ENCODE measurements at places on chromosomes 16 and 17.

DNA sequence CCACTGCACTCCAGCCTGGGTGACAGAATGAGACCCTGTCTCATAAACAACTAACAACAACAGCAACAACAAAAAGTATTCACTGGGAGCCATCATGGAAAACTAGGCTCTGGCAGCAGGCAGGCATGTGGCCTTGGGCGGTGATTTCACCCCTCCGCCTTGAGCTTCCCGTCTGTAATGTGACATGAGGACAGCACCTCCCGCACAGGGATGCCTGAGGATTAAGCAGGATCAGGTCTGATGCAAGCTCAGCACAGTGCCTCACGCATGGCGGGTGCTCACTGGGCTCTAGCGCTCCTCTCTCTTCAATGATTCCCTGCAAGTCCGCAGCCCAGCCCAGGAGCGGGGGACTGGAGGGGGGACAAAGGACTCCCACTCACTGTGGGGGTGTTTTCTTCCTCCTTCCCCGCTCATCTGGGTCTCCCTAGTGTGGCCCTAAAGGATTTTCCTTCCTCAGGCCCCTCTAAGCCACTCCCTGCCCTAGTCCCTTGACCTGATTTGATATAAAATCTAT is 2.8 kb downstream of the PLCD3 start:
- DNase-seq: no peak

GRCh38 chr17:74176546-74177001 is 26.9 kb upstream of the RPL38 start:
- peak; percentile 67 for DNase-seq

GRCh38 chr16:11152677-11153331 is 103.2 kb downstream of the SOCS1 start:
- no peak for DNase-seq

- DNase-seq: peak; percentile 77
These were observed 3.6 kb upstream of the STAC2 start for GRCh38 chr17:39229274-39229913.

- DNase-seq: peak; percentile 69
These were observed at the start of gene RASD1 for GRCh38 chr17:17496189-17497064. Gene RASD1, minus strand, starts transcription at chr17:17496395. Its CDS starts 214 bp downstream, at chr17:17496181.

DNA sequence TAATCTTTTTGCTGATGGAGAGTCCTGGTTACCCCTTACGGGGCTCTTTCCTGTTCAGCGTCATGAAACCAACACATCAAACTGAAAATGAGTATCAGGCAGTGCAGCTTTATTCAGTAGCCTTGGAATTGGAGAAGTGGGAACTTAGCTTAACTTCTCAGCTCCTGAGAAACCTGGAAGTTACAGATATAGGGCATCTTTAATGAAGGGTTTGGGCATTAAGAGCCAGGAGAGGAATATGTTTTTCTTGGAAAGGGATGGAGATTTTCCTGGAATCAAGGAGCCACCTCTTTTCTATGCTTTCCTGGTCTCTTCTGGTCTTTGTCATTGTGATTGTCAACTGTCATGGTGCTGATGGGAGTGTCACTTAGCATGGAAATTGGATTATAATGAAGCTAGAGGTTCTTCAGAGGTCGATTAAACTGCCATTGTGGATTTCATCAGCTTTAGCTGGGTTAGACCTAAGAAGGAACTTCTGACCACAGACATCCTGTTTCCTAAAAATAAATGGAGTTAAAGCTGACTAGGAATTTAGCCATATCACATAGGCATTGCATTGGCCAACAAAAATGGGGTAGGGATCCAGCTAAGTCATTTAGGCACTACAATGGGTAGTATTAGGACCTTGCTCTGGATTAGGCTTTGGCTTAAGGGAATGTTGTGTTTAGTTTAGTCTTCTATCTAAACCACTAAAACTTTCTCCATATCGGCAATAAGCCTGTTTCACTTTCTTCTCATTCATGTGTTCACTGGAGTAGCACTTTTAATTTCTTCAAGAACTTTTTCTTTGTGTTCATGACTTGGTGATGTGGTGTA is 186.4 kb downstream of the BCAS3 start:
- no peak for DNase-seq

DNA sequence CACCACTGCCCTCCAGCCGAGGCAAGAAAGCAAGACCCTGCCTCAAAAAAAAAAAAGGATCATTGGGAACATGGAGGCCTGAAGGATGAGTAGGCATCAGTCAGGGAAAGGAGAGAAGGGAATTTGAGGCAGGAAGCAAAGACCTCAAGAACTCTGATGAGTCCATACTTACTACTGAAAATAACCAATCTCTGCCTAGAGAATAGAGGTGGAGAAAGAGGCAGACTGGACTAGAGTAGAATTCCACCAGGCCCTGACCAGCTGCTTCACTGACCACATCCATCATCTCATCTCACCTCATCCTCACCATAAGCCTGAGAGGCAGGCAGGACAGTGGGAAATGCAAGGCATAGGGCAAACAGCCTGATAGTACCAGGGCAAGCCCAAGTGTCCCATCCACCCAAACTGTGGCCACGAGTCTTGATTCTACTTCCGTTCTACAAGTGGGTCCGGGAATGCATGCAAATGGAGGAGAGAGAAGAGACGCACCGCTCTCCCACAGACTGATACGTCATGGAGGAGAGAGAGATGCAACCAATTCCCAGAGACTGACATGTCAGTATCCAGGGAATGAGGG is 17.1 kb downstream of the ANKRD11 start:
- no peak for DNase-seq

- no peak for DNase-seq
These were observed 378.0 kb upstream of the C16orf82 start for GRCh38 chr16:26688699-26689098.

GRCh38 chr16:49884033-49885015 is 28.4 kb upstream of the ZNF423 start:
- no peak for DNase-seq

- peak; percentile 64 for DNase-seq
These were observed 5.3 kb downstream of the RPUSD1 start for GRCh38 chr16:782766-783403.

DNA sequence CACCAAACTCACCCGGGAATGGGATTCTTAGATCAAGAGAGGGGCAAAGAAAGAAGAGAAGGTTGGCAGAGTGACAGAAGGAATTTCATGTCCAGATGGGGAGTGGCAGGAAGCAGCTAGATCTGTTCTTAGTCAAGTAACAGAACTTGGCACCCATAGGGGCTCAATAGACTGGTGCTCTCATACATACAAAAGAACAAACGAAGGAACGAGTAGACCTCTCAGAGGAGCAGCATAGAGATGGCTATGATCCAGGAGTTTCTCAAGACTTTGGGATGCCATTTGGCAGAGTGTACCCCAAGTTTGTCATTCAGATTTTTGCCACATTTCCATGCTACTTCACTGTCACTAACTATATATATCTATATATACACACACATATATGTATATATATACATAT is 47.9 kb downstream of the GINS3 start:
- peak; percentile 80 for DNase-seq

GRCh38 chr17:40230670-40231069 is 11.6 kb downstream of the WIPF2 start:
- DNase-seq: no peak

DNA sequence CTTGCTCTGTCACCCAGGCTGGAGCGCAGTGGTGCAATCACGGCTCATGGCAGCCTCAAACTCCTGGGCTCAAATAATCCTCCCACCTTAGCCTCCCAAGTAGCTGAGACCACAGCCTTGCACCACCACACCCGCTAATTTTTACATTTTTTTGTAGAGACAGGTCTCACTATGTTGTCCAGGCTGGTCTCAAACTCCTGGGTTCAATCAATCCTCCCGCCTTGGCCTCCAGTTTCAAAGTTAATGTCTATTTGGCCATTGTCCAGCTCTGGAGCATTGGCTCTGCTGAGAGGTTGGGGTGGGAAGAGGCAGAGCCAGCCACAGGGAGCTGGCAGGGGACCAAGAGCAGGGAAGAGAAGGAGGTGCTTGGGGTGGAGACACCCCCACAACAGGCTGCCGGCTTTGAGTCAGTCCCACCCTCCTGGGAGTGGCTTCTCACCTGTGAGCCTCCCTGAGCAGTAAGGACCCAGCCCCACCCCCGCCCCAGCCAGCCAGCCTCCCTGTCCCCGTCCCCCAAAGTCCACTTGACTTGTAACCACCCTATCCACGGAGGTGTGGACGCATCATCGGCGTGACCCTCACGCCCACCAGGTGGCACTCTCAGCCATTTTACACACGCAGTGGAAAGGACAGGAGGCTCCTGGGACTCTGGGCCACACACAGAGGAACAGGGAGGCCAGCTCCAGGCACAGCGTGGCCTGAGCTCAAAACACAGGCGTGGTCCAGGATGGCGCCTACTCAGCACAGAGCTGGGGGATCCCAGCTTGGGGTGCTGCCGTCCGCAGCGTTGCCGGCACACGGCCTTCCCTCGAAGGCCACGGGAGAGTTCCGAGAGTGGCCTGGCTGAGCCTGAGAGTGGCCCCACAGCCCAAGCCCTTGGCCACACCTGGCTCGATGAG is 22.8 kb upstream of the PVALEF start:
- peak; percentile 79 for DNase-seq

DNA sequence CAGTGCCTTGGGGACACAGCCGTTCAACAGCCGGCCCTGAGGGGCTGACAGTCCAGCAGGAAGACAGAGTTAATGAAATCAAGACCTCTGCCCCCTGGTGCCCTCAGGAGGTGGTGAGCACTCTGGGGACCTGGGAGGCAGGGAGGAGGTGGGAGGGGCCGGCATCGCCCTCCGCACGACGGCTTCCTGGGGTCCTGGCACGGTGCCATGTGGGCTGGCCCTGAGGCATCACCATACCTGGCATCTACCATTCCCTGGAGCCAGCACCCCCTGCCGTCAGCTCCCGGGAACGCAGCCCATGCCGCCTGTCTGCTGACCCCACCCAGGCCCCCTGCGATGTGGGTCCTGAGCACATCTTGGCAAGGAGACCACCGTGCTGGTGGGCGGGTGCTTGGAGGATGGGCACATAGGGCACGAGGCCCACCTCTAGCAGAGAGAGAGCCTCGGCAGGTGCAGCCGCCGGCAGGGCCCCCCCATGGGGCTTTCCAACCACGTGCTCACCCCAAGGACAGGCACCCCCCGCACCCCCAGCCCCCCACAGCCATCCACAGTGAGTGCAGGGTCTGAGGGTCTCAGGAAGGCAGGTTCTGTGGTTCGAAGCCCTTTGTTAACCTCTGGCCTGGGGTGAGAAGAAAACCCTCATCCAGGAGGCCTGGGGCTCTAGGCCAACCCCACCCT is 52.5 kb downstream of the ZFPM1 start:
- peak; percentile 47 for DNase-seq

DNA sequence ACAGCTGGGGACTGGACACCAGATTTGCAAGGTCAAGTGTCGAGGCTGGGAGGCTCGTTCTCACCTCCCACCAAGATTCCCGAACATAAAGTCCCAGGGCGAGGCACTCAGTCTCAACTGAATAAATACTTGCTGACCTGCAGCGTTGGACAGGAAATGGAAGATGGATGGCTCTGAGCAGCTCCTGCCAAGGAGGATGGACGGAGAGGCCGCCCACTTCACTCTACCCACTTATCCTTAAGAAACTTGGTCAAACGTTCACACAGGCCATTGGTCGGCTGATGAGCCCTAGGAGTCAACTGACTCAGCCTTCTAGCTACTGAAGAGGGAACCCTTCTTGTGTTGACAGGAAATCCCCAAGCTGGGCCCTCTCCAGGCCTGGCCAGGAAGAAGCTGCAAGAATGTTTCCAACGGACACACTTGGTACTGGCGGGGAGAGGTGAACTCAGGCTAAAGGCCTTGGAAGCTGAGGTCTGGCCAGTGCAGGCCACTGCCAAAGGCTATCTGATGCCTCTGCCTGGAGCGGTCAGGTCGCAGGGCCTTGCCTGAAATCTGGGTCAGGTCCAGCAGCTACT is 50.0 kb downstream of the VAC14 start:
- DNase-seq: peak; percentile 78

GRCh38 chr17:76142585-76143041 is 1.6 kb upstream of the FOXJ1 start:
- no peak for DNase-seq

GRCh38 chr17:66733759-66734158 is 101.2 kb upstream of the CACNG5 start:
- DNase-seq: no peak

- DNase-seq: no peak
These were observed 23.8 kb downstream of the NACA2 start for GRCh38 chr17:61567045-61567802.
